Activated gamma-delta T cell treated with Interleukin-2 at 50 U/mL for 16 hours (primary cell): ENCODE measurements at places on chromosomes 5 and 9.

DNA sequence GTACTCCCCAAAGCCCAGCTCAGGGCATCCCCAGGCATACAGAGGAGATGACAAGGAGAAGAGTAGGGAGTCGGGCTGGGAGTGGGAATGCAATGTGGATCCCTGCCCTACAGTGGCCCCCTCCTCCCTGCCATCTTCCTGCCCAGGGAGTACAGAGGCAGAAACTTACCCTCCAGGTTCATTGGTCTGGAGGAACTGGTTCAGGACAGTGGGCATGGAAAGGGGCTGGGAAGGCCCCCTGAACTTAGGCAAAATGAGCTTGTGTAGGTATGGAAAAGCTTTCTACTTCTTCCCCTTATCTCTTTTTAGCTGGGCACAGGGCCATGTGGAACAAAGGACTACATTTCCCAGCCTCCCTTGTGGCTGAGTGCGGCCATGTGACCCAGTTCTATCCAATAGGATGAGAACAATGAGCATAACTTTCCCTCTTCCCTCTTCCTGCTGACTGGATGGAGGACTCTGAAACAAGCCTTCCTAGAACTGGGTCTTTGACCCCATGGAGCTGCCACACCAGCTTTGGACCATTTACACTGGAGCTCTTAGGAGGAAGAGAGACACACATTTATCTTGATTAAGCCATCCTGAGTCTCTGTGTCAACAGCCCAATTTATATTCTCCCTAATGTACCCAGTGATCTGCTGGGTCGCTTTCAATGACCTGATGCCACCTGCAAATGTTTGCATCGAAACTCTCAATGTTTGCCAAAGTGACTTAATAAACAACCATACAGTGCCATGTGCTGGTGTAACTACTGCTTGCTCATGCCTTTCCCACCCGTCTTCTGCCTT lies 25.0 kb upstream of the HMCN2 start:
- DNase-seq, result no peak

GRCh38 chr9:36036780-36037548 lies at the start of gene RECK:
Gene RECK (plus strand): TSS chr9:36036913. CDS start chr9:36036999, 86 bp downstream.
- DNase-seq, result peak; percentile 82

- DNase-seq, result no peak
Observed at GRCh38 chr5:154466671-154467070, 11.4 kb downstream of the HAND1 start.

DNA sequence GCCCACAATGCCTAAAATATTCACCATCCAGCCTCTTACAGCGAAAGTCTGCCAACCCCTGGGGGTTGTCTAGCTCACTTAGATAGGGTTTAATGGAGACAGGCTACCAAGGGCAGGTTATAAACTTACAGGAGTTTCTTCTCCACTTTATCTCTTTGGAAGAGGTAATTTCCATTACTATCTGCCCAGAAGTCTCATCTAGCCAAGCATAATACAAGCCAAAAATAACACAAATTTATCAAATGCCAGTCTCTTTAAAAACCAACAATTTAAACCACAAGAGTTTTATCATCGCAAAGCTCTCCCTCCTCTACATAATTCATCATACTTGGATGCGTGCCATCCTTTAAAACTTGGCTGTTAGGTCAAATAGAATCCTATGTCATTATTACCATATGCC lies 6.2 kb downstream of the RBM22 start:
- DNase-seq, result no peak

GRCh38 chr9:136644593-136645351 lies 17.9 kb upstream of the EGFL7 start:
- peak; percentile 65 for DNase-seq

DNA sequence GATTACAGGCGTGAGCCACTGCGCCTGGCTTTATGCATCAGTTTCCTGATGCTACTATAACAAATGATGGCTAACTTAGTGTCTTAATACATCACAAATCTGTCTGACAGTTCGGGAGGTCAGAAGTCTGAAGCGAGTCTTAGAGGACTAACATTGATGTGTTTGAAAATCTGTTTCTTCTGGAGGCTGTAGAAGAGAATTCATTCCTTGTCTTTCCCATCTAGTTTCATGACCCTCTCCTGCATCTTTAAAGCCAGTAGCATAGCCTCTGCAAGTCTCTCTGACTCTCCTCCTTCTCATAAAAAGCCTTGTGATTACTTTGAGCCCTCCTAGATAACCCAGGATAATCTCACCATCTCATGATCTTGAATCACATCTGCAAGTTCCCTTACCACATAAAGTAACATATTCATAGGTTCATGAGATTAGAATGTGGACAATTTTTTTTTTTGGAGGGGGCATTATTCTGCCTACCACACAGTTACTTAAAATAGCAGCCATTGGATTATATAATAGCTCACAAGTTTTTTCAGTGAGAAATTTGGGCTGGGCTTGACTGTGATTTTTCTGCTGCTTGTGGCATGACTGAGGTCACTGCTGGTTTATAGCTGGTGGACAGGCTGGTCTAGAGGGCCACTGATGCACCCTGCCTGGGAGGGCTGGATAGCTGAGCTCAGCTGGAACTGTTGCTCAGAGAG lies 134.8 kb downstream of the FBXL7 start:
- no peak for DNase-seq

DNA sequence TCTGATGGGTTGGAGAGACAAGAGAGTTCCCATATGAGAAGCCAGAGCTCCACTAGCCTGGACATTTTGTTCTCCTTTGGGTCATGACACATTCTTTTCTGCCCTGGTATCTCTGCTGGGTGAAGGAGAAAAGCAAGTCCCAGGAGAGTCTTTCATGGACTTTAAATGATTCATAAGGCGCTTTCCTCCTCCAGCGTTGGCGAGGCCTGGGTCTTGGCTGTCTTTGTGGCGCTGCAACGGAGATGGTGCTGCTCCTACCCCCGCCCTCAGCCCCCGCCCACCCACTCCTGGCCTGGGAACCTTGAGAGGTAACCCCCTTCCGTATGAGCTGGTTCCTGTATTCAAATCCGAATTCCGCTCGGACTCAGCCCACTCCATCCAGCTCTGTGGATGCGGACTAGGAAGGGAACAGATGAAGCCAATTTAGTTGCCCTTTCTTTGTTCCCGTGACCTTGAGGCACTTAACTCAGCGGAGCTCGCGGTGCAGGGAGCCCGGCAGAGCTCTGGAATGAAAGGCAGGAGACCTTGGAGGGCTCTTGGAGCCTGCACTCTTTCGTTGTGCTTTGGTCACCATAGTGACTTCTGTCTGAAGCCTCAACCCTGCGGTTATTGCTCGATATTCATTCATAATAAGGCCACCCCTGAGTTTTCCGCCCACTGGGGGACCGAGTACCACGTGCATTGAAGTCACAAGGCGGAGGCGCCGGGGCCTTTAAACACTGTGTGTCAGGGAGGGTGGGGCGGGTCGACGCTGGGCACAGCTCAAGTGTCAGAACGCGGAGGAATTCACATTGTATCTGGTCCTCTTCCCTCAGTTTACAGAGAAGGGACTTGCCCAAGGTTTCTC lies 14.0 kb upstream of the PWWP2A start:
- DNase-seq, result no peak

DNA sequence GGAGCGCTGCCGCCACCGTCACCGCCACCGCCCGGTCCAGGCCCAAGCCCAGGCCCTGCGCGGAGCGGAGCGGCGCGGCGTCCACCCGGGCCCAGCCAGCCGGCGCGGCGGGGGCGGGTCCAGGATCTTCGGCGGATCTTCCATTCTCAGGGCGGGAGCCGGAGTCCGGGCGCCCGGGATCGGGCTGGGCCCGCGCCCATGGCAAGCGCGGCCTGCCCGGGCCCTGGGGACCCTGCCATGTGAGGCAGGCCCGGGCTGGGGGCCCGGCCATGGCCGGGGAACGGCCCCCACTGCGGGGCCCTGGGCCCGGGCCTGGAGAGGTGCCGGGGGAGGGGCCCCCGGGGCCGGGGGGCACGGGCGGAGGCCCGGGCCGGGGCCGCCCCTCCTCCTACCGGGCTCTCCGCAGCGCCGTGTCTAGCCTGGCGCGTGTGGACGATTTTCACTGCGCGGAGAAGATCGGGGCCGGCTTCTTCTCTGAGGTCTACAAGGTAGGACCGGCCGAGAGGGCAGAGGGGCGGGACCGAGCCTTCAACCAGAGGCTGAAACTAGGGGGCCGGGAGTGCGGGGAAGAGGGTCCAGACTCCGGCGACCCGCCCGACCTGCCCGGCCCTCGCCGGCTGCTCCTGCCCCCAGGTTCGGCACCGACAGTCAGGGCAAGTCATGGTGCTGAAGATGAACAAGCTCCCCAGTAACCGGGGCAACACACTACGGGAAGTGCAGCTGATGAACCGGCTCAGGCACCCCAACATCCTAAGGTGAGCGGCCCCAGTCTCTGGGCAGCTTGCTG lies 482 bp downstream of the TESK1 start:
- peak; percentile 23 for DNase-seq

DNA sequence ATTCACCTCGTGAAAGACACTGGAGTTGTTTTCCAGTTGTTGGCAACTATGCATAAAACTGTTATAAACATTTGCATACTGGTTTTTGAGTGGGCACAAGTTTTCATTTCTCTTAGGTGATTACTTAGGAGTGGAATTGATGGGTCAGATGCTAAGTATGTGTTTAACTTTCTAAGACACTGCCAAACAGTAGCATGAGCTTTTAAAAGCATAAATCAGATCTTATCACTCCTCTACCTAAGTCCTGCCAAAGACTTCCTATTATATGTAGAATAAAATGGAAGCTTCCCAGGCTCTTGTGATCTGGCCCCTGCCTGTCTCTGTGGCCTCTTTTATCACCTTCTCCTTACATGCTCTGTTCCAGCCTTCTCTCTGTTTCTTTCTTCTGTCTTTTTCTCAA lies 72.6 kb downstream of the SH3RF2 start:
- DNase-seq, result no peak

DNA sequence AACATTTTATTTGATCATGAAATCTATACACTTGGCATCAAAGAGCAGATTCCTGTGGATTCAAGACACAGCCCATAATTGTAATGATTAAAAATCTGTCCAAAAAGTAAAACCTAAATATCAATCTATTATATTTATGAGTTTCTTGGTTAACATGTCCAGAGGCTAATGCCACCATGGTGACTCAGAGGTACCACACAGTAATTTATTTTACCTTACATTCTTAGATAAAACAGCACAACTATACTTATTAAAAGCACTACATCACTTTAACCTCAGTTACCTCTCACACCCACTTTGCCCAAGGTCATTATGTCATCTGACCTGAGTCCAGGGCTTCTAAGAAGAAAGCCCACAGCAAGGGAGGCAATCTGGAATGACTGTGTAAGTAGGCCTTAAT lies 519.2 kb downstream of the RASEF start:
- DNase-seq, result no peak

- no peak for DNase-seq
Observed at GRCh38 chr9:88672874-88673689, 138.1 kb downstream of the NXNL2 start.

GRCh38 chr9:132381966-132382541 lies 24.6 kb downstream of the TTF1 start:
- DNase-seq, result no peak

DNA sequence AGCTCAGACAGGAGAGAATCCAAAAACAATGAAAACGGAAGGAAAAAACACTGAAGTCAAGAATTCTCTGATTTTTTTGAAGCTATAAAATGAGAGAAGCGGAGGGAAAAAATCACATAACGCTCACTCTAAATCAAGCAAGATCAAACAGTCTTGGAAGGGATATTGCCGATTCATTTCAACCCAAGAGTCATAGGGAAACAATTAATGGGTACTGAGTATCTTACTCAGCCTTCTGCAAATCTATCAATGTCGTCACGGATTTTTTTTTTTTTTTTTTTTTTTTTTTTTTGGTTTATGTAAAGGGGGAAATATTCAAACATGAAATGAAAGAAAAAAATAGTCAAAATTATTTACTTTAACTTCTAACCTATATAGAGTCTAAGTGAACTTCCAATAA lies 9.5 kb downstream of the MEF2C start:
- DNase-seq, result no peak

GRCh38 chr5:103502662-103503061 lies 59.9 kb downstream of the NUDT12 start:
- DNase-seq, result no peak

GRCh38 chr5:43041669-43042175 lies 1.6 kb upstream of the ANXA2R start:
- DNase-seq, result no peak

- no peak for DNase-seq
Observed at GRCh38 chr9:111030492-111030891, 7.8 kb downstream of the LPAR1 start.

DNA sequence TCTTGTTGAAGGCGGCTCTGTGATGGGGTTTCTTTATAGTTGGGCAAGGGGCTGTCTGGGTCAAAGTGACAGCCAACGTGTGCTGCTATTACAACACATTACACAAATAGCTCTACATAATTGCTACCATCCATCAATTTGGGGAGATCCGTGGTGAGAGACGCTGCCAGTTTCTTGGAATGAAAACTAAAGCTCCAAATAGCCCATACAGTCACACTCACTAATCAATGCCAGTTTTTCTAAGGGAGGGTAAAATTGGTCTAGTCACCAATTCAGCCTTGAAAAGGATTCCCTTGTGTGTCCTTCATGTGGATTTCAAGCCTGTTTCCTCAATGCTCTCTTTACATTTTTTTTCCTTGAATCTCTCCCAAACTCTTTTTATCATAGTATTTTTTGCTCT lies 343.3 kb upstream of the KLF4 start:
- no peak for DNase-seq

DNA sequence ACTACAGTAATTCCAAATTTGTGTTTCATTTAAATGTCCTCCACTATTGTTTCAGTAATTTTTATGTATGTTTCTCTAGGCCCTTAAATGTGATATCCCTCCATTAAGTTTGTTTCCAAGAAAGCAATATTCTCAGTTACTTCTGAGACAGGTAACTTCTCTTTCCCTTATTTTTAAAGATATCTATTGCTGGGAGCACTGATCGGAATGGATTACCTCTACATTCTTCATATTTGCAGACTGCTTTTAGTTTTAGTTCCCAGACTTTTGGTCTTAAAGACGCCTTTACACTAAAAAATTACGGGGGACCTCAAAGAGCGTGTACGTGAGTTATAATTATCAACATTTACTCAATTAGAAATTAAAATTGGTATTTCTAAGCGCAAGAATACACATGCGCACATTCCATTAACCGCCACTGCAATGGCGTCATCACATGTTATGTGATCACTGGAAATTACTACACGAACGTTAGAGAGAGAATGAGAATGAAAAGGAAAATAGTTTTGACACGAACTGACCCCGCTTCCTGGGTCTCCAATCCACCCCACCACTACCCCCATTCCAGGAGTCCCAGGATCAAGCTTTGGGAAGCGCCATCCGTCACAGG lies 519 bp upstream of the RAD50 start:
- DNase-seq, result no peak

- no peak for DNase-seq
Observed at GRCh38 chr9:128243215-128244018, 32.4 kb downstream of the GOLGA2 start.

DNA sequence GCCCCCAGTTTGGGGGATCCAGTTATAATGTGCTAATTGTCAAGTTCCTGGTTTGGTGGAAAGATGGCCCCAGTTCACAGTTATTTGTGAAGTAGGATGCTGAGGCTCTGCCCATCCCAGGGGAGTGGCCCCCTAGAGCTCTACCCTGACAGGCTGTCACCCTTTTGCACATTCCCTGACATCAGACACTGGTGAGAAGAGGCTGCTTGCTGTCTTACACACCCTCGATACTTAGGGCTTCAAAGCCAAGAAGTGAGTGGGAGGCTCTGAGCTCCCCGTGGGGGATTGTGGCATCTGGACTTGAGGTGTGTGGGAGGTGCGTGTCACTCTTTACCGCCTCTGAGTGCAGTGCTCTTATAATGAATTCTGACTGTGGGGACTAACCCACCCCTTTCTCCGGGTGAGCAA lies 168.5 kb downstream of the DOCK2 start:
- DNase-seq, result no peak
